ENCODE measurements at places on chromosomes 2 and 18.
A peak's percentile ranks its signal among the peaks of the same experiment; 100 is the strongest.

GRCh38 chr2:30293303-30293921, 62.1 kb downstream of the LBH start:
- DNase-seq, result no peak

- DNase-seq, result peak; percentile 84
Measured at GRCh38 chr2:37688771-37689468, 17.5 kb upstream of the CDC42EP3 start.

- DNase-seq, result no peak
Measured at GRCh38 chr2:168703926-168704325, 98.5 kb upstream of the NOSTRIN start.

- no peak for DNase-seq
Measured at GRCh38 chr18:44638034-44638540, 42.6 kb upstream of the SETBP1 start.

DNA sequence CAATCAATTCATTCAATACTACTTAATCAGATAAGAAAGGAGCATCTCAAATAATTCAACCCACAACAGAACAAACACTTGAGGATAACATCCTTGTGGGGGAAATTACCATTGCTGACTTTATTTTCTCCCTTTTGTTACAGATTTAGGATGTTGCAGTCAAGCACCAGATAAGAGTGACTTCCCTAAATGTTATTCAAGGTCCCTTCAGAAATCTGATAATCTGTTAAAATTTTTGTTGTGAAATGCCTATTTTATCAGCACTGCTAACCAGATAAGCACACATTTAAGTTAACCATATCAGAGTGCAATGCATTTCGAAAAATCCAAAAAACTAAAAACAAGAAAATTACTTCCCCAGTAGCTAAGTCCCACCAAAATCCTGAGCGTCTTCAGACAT, 33.5 kb downstream of the SUMO1 start:
- DNase-seq, result no peak

GRCh38 chr18:46278481-46279465, 174.6 kb downstream of the HAUS1 start:
- DNase-seq, result peak; percentile 49

GRCh38 chr2:9991221-9991620, 39.7 kb downstream of the GRHL1 start:
- DNase-seq, result no peak

- DNase-seq, result no peak
Measured at GRCh38 chr18:24173997-24174396, 35.1 kb downstream of the CABYR start.

GRCh38 chr2:189298038-189298437, 118.5 kb upstream of the COL5A2 start:
- no peak for DNase-seq

DNA sequence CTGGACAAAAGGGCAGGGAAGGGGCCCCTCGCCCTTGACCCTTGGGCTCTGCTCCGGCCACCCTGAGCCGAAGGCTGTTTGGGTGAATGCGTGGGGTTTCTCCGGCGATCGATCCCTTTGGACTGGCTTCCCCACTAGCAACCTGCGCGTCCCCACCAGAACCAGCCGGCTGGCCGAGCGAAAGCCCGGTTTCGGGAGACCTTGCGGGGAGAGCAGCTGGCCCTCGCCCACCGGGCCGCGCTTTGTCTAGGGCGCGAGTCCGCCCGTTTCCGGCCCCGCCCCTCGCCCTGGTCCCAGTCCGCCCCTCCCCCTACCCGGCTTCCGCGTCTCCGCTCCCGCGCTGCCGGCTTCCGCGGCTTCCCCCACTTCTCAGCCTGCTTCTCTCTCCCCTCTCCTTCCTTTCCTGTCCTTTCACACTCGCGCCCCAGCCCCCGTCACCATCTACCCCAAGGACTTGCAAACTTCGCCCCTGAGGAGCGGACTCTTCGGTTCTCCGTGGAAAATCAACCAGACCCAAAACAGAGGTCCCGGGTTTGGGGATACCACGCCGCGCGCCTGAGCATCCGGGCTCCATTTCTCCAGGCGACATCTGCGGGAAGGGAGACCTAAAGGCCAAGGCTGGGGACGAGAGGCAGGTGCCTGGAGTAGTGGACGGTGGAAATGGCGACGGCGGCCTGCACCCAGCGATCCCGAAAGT, 48.0 kb upstream of the ATP6V1B1 start:
- no peak for DNase-seq

- DNase-seq, result no peak
Measured at GRCh38 chr18:9069601-9070000, 32.9 kb upstream of the NDUFV2 start.
